LHCN-M2 (cell line): ENCODE measurements at places on chromosomes 3 and 15. TPM values are rescaled to one million over a fixed set of nuclear protein-coding genes. Genes with fewer than 3 reads are reported as not detected.

ASB14 gene
- total RNA-seq, result not detected in 2 replicates

CPA3 gene
- 1.3 and 1.9 TPM in 2 replicates for total RNA-seq

FES gene
- 0.34 and 0.64 TPM in 2 replicates for total RNA-seq

TBL1XR1 gene
- 69.4 and 78.2 TPM in 2 replicates for total RNA-seq

DISP2 gene
- 1.2 and 1.3 TPM in 2 replicates for total RNA-seq

GOLGA8S gene
- 0.06 TPM in 1 of 2 replicates, not detected in the other for total RNA-seq

C3orf49 gene
- total RNA-seq, result not detected in 2 replicates

ZPLD1 gene
- total RNA-seq, result 1.1 and 1.2 TPM in 2 replicates

TRPC1 gene
- total RNA-seq, result 13.2 and 19.3 TPM in 2 replicates

GRCh38 chr15:101115786-101116680 is 135.8 kb downstream of the CHSY1 start:
- DNase-seq, result peak; percentile 64

DNA sequence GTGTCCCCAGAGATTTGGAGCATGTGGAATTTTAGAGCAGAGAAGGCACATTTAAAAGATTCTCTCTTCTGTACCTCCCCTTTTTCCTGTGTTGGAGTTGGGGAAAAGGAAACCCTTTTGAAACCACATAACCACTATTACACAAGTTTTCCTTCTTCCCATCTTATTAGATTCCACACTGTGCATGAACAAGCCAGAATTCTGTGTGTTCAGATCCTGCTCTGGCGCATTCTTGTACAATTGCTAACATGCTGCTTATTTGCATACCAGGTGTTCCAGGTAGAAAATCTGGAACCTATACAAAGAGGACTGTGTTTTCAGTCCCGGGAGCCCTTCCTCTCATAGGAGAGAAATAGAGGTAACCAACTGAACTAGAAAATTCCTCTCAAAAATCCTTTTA is 2.6 kb upstream of the CIB2 start:
- no peak for DNase-seq

- DNase-seq, result peak; percentile 57
Observed at GRCh38 chr3:189714991-189715961, 84.1 kb downstream of the TP63 start.

DNA sequence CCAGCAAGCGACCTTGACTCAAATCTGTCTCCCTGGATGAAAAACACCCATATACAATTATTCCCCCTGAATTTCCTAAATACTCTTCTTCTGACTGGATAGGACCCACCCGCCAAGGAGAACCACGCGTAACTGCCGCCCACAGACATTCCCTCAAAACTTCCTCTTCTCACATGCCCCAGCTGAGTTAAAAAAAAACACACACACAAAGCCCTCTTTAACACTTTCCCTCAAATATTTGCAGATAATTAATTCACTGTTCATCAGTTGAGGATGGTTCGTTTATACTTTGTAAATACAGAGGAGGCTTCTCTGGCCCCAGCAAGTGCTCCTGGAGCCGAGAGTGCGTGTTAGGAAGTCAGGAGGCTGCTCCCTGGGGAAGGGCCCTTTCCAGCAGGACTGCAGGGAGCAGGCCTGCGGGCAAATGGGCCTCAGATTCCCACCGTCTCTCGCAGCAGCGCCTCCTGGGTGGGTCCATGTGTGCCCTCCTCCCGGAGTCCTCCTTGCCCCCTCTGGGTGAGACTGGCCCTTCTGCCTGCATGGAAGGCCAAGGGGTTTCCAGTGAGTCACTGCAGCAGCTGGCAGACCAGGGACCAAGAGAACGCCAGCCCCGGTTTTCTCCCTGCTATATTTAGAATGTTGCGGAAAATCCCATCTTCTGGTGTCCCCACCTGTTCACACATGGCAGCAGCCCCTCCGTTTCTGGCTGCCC is 46.8 kb downstream of the MGLL start:
- peak; percentile 99 for DNase-seq

DNA sequence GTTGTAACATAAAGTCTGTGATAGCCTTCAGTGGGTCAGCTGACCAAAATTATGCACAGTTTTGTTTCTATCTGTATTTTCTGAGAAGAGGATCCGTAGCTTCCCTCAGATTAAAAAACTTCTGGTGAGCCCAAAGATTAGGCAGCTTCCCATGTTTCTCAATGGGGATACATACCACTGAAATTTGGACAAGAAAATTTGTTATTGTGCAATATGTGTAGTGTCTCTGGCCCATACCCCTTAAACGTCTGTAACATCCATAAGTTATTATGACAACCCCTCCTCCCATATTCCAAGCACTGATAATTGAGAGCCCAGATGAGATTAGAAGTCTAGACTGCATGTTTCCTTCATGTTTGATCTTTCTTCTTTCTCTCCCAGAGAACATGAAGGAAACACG is 1.9 kb upstream of the MITF start:
- no peak for DNase-seq

GRCh38 chr3:46695177-46695961 is 1.9 kb upstream of the ALS2CL start:
- peak; percentile 52 for DNase-seq

DNA sequence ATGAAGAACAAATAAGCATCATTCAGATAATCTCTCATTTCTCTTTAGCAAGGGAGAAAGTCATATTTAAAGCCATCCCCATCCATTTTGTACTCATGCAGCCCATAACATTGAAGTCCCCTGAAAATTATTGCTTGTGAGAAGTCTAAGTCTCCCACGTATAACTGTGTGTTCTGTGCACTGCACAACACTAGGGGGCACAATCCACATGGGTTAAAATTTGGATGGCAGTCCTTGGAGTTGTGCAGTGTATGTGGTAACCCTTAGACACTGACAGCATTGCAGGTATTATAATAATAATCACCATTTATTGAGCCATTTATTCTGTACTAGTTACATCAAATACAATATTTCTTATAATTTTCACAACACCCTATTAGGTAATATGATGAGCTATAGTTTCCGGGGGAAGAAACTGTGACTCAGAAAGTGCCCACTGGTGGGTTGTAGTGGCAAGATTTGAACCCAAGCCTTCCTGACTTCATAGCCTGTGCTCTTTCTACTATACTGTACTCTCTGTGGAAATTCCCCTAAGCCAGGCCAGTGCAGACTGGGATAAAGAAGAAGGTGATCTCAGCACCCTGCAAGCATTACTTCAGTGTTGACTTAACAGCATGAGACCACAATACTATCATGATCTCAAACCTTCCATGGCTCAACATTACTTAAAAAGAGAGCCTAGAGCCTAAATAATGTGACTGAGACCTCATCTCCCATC is 15.7 kb downstream of the KCNAB1 start:
- DNase-seq, result peak; percentile 4

DNA sequence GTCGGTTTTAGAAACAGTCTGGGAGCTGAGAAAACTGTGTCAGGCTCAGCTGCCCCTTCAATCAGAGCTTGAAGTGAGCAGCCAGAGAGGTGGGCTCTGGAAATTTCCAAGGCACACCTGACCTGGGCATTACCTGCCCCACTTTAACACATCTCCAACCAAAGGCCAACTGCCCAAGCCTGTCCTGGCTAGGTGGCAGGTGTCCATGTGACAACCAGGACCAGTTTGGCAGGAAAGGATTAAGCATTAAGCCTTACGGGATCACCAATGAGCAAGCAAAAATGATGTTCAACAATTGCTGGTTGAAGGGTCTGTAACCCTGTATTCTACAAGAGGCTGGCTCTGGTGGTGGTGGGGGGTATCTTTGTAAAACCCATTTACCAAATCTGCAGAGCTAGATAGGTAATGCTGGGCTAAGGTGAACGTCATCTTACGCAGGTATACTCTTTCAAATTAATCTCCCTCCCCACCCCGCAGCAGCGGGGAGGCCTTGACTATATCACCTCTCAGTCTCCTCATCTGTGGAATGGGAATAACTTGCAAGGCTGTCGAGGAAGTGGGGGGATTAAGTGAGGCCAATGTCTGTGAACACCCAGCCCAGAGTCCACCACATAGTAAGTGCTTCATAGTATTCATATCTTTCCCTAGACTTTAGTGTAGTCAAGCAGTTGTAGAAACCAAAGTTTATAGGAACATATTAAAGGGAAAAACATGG is 183.2 kb downstream of the MEGF11 start:
- DNase-seq, result no peak

- DNase-seq, result no peak
Observed at GRCh38 chr3:23256741-23257435, 53.8 kb downstream of the UBE2E2 start.
